ENCODE measurements at places on chromosomes 12 and 14. TPM values are rescaled to one million over a fixed set of nuclear protein-coding genes. Genes with fewer than 3 reads are reported as not detected.
A peak's percentile ranks its signal among the peaks of the same experiment; 100 is the strongest.

DNA sequence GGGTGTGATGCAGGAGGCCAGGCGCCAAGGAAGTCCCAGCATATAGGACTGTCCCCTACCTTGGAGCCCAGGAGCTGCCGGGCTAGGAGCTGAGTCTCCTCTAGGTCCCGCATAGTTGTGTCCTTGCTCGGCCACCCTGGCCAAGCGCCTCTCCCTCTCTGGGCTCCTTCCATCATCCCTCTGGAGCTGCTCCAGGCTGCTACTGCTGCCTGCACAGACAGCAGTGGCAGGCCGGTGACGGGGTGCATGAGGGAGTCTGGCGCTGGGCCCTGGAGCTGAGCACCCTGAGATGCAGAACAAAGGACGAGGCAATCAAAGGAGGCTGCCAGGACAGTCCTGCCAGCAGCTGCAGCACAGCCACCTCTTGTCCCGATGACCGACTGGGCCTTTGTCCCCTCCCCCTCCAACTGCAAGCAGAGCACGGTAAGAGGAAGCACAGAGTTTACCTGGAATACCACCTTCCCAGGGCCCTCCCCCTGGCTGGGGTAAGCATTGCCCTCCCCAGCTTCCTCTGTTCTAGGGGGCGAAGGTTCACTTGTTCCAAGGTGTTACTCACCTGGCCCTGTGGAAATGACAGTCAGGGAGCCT, 10.4 kb downstream of the DTX1 start:
- H3K36me3 ChIP-seq = no peaks in the 10 kb centered on the region
- no peak overlapping the region for H3K4me3 ChIP-seq
- H3K27ac ChIP-seq = no peak overlapping the region
- no peak for DNase-seq
- H3K27me3 ChIP-seq = peaks cover 16% of the 10 kb centered on the region

CIDEB gene
- not detected for total RNA-seq

- H3K36me3 ChIP-seq = peaks cover 4% of the 10 kb centered on the region
- H3K4me3 ChIP-seq = 0 out of 2 replicates have a peak overlapping the region, but pooled peaks have one; percentile 93
- peaks cover 13% of the 10 kb centered on the region for H3K27me3 ChIP-seq
Measured at GRCh38 chr12:104454997-104455396, 1.8 kb upstream of the CHST11 start.

- H3K4me1 ChIP-seq = peaks cover 44% of the 10 kb centered on the region
- peaks cover 4% of the 10 kb centered on the region for H3K27me3 ChIP-seq
- H3K36me3 ChIP-seq = peaks cover 20% of the 10 kb centered on the region
- DNase-seq = no peak
- H3K27ac ChIP-seq = no peak overlapping the region
Measured at GRCh38 chr12:27026257-27026656, 3.9 kb downstream of the MED21 start.

GRCh38 chr12:39626033-39626814, 6.6 kb upstream of the ABCD2 start:
- no peaks in the 10 kb centered on the region for H3K36me3 ChIP-seq
- H3K27ac ChIP-seq = no peak overlapping the region
- H3K4me1 ChIP-seq = no peaks in the 10 kb centered on the region
- no peak overlapping the region for H3K4me3 ChIP-seq

GRCh38 chr14:79721399-79722084, 489.8 kb downstream of the DIO2 start:
- no peak overlapping the region for H3K4me3 ChIP-seq
- no peaks in the 10 kb centered on the region for H3K4me1 ChIP-seq
- no peaks in the 10 kb centered on the region for H3K36me3 ChIP-seq
- H3K27ac ChIP-seq = no peak overlapping the region

TMEM260 gene
- total RNA-seq = 15.4 TPM

DNA sequence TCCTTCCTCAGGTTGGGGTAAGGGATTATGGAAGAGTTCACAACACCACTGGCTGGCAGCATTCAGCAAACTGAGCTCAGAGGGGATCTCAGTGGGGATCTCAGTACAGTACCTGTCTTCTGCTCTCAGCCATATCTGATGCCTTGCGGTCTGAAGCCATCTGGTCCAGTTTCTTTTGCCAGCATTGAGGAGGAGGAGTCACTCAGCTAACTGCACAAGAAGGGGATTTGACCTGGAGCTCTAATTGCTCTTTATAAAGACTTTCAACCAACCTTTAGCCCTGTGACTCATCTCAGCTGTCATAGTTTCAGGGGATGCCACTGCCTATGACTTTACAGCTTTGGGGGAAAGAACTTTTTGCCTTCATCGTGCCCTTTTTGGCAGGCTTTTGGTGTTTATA, 44.9 kb downstream of the JKAMP start:
- H3K27me3 ChIP-seq = peaks cover 4% of the 10 kb centered on the region
- peaks cover 2% of the 10 kb centered on the region for H3K4me1 ChIP-seq
- H3K27ac ChIP-seq = no peak overlapping the region
- no peaks in the 10 kb centered on the region for H3K36me3 ChIP-seq

KRT4 gene
- total RNA-seq = not detected

DNA sequence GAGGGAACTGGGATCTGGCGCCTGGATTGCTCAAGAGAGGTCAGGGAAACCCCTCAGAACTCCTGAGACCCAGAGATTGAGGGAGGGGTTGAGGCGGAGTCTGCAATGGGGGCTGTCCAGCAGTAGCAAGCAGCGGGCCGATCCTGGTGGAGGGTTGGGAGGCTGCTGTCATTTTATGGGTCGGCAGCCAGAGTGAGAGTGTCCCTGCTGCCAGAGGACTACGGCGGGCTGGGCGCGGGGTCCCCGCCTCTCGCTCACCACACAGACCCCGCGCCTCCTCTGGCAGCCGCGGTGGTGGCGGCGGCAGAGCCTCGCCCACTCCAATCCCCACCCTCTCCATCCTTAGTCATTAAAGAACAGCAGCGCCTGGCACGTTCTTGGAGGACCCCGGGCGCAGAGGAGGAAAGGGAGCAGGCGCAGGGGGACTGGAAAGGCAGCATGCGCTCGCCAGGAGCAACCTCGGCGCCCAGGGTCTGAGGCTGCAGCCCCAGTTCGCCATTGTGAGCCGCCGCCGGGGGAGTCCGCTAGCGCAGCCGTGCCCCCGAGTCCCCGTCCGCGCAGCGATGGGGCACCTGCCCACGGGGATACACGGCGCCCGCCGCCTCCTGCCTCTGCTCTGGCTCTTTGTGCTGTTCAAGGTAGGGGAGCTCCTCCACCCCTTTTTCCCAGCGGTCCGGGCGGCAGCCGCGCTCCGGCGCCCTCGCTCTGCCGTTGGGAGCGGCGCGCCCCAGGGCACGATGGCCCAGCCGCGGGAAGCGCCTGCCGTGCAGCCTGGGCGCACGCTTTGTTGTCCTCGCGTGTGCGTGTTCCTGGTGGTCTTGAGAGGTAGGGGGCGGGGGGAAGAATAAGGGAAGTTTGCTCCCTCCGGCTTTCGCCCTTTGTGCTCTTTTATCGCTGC, at the start of gene PTPRO:
TSS of gene PTPRO (plus strand) at position 345 of the 898 bp plus-strand sequence.
- H3K4me1 ChIP-seq = peaks cover 10% of the 10 kb centered on the region
- no peak for DNase-seq
- H3K27me3 ChIP-seq = peaks cover 17% of the 10 kb centered on the region
- H3K36me3 ChIP-seq = no peaks in the 10 kb centered on the region

TMEM30B gene
- total RNA-seq = not detected

DNA sequence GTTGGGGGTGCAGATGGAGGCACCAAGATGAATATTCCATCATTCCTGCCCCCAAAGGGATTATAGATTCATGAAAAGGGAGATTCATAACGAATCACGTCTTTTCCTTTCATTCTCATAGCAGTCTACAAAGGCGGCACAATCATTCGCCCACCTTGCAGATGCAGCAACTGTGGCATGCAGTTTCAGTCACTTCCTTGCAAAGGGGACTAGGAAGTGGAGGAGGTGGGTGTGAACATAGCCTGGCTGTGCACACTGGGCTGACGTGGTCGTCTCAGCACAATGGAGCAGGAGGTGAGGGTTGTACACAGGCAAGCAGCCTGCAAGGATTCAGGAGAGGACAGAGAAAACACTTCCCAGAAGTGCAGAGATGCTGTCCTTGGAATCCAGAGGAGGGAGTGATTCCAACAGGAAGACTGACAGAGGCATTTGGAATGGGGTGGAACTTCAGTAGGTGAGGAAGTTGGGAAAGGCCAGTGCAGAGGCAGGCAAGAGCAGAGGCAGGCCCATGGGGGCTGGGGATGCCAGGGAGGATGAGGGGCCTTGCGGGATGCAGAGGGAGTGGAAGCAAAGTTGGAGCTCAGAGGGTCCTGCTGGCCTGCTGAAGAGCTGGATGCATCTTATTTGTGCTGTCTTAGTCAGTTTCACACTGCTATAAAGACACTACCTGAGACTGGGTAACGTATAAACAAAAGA, 21.9 kb upstream of the PPP2R5C start:
- no peak overlapping the region for H3K27ac ChIP-seq
- H3K4me3 ChIP-seq = no peak overlapping the region
- H3K4me1 ChIP-seq = peaks cover 4% of the 10 kb centered on the region
- peaks cover 45% of the 10 kb centered on the region for H3K27me3 ChIP-seq

GRCh38 chr12:98456041-98456440, 59.3 kb upstream of the TMPO start:
- H3K4me3 ChIP-seq = no peak overlapping the region
- H3K4me1 ChIP-seq = peaks cover 5% of the 10 kb centered on the region
- peaks cover 8% of the 10 kb centered on the region for H3K27me3 ChIP-seq
- H3K27ac ChIP-seq = no peak overlapping the region
- DNase-seq = no peak
- no peaks in the 10 kb centered on the region for H3K36me3 ChIP-seq

DNA sequence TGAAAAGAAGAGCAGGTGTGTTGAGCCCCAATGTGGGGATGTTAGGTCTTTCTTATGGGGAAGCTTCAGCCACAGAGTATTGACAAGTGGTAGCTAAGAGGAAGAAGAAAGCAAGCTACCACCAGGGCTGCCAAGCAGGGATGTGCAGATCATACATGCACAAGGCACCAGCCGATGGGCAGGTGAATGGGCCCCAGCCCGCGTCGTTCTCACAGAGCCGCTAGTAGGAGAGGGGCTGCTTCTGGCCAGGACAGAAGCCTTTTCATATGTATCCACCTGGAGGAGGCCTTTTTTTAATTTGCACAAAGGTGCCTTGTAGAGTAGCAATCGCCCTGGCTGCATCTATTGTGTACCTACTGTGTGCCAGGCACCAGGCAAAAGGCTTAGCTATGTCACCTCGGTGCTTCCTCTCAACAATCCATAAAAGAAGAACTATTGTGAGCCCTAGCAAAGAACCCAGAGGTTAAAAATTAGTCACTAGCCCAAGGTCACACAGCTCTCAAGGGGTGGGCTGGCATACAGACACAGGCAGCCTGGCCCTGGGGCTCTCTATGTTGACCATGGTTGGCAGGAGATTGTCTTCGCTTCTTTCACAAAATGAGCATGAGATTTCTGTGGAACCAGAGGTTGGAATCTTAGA, 8.2 kb downstream of the NUAK1 start:
- peaks cover 22% of the 10 kb centered on the region for H3K36me3 ChIP-seq
- no peak overlapping the region for H3K27ac ChIP-seq

GRCh38 chr12:19251481-19252132, 122.1 kb downstream of the PLEKHA5 start:
- H3K36me3 ChIP-seq = no peaks in the 10 kb centered on the region
- no peak overlapping the region for H3K4me3 ChIP-seq
- DNase-seq = no peak
- peaks cover 9% of the 10 kb centered on the region for H3K4me1 ChIP-seq
- H3K27ac ChIP-seq = no peak overlapping the region

HOXC9 gene
- total RNA-seq = 1.5 TPM

DNA sequence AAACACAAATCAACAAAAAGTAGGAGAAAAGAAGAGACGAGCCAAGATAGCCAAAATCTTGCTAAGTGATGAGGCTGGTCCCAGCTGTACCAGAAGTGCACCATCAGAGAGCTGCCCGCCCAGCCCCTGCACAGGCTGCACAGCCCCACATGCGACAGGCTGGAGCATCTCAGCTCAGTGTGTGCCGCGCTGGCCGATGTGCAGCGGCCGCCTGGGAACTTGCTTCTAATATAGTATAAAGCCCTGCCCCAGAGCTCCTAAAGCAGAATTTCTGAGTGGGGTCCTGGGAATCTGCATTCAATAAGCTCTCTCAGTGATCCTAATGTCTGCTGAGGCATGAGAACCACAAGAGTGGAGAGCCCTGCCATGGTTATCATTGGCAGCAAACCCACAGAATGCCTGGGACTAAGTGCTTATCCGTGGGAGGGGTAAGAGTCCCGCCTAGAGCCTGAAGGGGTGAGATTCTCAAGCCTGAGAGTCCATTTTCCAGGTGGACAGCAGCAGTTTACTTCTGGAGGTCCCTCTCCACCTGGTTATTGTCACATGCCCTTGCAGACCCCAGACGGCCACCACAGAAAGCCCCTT, 171.6 kb downstream of the DPF3 start:
- H3K27me3 ChIP-seq = peaks cover 2% of the 10 kb centered on the region
- H3K4me3 ChIP-seq = no peak overlapping the region
- peaks cover 19% of the 10 kb centered on the region for H3K36me3 ChIP-seq
- no peak for DNase-seq
- peaks cover 8% of the 10 kb centered on the region for H3K4me1 ChIP-seq

DNA sequence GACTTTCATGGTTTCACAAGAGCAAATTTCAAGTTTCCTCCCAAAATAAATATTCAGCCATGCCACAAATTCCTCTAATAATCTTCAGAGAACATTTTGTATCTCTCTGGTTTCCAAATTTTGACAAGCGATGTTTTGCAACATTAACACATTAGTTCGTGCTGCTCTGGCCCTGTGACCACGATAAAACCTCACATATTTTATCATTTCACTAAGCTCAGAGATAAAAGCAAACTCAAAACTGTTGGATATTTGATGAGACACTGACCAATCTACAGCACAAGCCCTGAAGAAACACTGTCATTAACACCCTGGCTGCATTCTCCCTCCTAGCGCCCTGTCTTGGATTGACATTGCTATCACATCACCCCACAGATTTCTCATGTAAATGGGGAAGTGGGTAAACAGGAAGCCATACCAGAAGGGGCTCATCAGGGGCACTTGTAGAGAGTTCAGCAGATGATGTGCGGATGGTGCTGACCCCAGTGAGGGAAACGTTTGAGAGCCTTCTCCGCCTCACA, 264.3 kb downstream of the PRKD1 start:
- no peak overlapping the region for H3K27ac ChIP-seq
- H3K4me1 ChIP-seq = no peaks in the 10 kb centered on the region
- H3K4me3 ChIP-seq = no peak overlapping the region
- no peaks in the 10 kb centered on the region for H3K27me3 ChIP-seq
- H3K36me3 ChIP-seq = peaks cover 13% of the 10 kb centered on the region
- DNase-seq = no peak

PTGER2 gene
- total RNA-seq = 0.34 TPM

- no peak overlapping the region for H3K4me3 ChIP-seq
- peaks cover 97% of the 10 kb centered on the region for H3K4me1 ChIP-seq
- DNase-seq = no peak
- peaks cover 79% of the 10 kb centered on the region for H3K36me3 ChIP-seq
Measured at GRCh38 chr14:71597955-71598660, 334.1 kb upstream of the RGS6 start.

DNA sequence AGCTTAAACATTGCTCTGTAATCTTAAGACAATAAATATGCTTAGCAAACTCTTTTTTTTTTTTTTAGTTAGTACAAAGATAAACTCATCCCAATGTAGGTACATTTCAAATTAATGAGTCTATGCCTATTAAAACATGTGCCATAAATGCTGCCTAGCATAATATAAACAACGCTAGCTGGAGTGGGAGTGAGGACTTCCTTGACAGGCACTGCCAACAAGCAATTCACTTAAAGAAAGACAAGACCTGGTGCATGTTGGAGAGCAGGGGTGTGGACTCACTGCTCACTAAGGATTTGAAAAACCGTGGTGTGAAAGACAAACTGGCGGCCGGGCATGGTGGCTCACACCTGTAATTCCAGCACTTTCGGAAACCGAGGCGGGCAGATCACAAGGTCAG, 187.2 kb upstream of the RGS6 start:
- H3K27ac ChIP-seq = no peak overlapping the region
- H3K4me3 ChIP-seq = no peak overlapping the region
- H3K27me3 ChIP-seq = peaks cover 8% of the 10 kb centered on the region
- peaks cover 37% of the 10 kb centered on the region for H3K36me3 ChIP-seq
- H3K4me1 ChIP-seq = peaks cover 42% of the 10 kb centered on the region

RARG gene
- 46.5 TPM for total RNA-seq

TMTC1 gene
- not detected for total RNA-seq

All from HFFc6 (cell line).